Right ventricle myocardium inferior (tissue), 1 donor: ENCODE measurements at places on chromosomes 5 and 9. TPM values are rescaled to one million over a fixed set of nuclear protein-coding genes. Genes with fewer than 3 reads are reported as not detected.

GRCh38 chr5:94524841-94525697 is 93.3 kb downstream of the KIAA0825 start:
- DNase-seq, result no peak

DNA sequence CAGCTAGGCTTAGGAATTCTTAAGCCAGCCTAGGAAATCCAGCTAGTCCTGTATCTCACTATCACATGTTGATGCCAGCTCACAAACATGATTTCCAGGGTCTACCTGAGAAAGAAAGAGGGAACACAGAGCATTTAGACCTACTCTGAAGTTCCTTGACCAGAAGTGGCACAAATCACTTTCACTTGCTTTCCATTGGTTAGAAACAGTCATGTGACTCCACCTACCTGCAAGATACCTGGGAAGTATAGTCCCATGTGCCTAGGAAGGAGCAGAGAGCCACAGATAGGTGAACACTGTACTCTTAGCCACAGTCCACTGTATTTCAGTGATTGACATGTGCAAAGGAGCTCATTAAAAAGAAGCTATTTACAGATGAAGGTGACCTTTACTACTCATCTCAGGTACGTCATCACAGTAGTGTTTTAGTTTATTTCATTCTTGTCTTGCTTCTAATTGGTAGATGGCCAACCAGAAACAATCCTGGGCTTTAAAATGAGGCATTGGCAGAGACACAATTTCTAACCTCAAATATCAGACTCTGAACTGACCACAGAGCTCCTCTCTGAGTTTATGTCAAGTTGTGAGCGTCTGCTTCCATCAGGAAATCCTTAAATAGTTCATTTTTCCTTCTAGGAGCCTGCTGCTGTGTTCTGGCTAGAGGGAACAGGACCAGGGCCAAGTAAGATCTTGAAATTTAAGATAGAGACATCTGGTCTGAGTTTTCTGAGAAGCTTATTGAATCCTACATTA is 340.7 kb downstream of the TLE4 start:
- no peak for DNase-seq

GRCh38 chr9:127344368-127345000 is 52.5 kb upstream of the SLC2A8 start:
- DNase-seq, result no peak

Gene FAM78A
- total RNA-seq, result 62.9 TPM

Gene CXXC5
- 74.1 TPM for total RNA-seq

Gene OLFM1
- total RNA-seq, result 17.9 TPM

Gene HTR1A
- total RNA-seq, result not detected

DNA sequence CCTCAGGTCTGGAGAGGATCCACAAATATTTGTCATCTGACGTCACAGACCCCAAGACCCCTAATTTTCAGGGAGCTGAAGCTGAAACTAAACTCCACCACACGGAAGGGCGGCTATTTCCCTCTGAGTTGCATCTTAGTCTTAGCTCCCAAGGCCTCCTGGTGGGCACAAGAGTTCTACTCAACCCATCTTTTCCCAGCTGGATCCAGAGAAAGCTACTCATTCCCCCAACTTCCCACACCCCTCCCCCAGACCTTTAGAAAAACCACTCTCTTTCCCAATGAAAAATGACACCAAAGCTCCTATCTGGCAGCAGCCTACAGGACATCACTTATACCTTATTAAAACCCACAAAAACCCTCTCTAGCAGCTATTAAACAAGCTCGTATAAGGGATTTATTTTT is 67.1 kb upstream of the SLC1A1 start:
- no peak for DNase-seq

- DNase-seq, result peak; percentile 65
Measured at GRCh38 chr5:60993875-60994571, 49.0 kb downstream of the NDUFAF2 start.

DNA sequence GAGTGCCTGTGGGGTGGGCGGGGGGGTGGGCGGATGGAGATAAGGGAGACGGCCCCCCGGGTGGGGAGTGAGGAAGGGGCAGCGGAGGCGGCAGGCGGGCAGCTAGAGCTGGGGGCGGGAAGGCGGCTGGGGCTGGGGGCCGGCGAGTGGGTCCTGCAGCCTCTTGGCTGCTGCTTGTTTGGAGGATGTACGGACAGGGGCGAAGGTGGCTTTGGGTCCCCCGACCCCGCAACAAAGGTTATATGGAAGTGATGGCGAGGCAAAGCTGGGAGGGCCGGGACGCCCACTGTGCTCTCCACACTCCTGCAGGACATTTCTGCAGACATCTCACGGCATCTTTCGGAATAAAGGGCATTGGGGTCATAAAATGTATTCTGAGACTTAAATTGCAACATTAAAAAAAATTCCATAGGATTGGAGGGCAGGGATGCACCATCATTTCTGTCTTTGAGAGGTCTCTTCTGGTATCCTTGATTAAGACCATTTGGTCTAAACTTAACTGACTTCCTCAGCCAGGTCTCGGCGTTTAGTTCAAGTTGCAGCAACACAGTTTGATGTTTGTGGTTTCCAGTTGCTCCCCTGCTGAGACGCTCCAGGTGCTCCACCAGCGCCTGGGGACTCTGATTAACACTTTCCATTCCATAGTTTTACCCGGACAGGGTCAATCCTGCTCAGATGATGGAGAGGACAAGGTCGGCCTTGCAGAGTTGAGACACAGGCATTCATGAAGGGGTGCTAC is 101.6 kb upstream of the SSBP2 start:
- no peak for DNase-seq

GRCh38 chr5:169225830-169226356 is 75.0 kb downstream of the SLIT3 start:
- no peak for DNase-seq

DNA sequence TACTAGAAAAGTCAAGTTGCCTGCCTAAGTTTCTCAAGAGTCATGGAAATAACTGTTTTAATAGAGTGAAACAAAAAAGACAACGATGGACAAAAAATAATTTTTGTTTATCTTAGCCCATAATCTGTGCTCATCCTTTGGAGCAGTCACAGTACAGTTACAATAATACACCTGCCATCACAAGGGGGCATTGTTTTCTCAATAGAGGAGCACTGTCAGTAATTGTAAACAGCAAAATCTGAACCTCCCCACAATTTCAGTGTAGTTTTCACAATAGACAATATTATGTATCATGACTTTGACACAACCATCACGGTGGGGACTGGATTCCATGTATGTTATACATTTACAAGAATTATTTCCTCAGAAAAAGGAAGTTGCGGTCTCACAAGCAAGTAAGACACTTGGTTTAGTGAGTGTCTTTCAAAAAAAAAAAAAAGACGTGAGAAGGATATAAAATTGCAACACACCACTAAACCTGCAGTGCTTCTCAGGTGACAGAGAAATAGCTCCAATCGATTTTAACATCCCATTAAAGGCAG is 586.3 kb downstream of the PTPRD start:
- DNase-seq, result no peak

Gene CFAP77
- total RNA-seq, result 2.9 TPM

- peak; percentile 28 for DNase-seq
Measured at GRCh38 chr5:107104040-107104995, 566.4 kb downstream of the EFNA5 start.

DNA sequence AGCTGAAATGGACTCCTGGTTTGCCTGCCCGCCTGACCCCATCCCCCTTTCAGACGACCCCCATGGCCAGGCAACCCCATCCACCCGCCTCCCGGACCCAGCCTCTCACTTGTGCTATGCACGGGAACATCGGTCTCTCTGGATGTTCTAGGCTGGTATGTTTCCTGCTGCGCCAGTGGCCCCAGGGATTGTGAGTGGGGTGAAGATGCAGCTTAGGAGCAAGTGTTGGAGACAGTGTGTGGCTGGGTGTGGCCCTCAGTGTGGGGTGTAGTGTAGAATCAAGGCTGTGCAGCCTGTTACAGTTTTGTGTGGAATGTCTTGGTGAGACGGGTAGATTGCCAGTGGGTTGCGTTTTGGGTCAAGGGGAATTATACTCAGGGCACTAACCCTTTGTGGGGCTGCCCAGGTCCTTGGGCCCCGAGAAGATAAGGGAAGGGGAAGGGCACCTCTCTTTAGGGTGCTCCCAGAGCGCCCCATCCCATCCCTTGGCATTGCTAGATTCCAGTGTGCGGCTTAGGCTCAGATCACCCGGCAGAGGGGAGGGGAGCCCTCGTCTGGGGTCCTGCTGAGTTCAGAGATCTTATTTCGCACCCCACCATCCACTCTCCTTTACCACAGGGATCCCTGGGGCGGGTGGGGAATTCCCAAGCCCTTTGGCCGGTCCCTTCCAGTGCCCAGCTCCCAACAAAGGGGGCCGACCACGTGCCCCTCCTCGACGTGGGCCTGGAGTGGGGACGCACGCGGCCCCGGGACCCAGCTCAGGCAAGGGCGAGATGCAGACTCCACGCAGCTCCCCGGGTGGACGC is 4.6 kb downstream of the IER5L start:
- DNase-seq, result no peak

- no peak for DNase-seq
Measured at GRCh38 chr5:172496671-172497371, 42.5 kb upstream of the SH3PXD2B start.

- DNase-seq, result peak; percentile 92
Measured at GRCh38 chr5:78504704-78505677, 143.6 kb downstream of the LHFPL2 start.

DNA sequence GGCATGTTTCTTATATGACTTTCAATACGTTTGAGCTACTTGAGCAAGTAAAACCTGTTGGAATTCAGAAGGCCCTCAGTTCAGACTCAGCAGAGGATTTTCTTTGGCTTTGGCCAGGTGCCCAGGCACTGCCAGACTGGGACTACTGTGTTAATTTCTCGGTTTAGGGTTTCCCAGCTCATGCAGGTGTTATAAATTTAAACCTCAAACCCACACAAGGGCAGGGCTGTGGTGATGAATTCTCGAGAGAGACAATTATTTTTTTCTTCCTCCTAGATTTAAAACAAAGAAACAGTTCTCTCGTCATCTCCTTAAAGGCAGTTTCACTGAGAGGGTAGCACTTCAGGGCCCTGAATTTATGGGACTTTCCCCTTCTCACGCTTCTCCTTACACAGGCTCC is 406.0 kb upstream of the PIK3R1 start:
- DNase-seq, result no peak

DNA sequence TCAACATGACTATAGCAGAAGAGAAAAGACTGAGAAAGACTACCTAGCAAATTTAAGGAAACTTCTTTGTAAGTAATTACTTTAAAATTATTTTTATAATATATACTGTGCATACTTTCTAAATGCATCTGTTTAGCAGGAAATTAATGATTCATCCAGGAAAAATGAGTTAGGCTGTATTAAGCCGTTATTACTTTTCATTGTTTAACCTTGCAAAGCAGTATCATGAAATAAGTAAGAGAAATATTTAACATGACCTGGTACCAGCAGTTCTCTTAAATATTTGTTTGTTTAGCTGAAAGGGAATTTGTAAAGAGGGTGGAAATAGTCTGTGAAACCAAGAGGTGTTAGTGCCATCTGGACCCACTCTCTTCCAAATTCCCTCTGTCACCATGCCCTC is 175.0 kb downstream of the GNAQ start:
- DNase-seq, result no peak

DNA sequence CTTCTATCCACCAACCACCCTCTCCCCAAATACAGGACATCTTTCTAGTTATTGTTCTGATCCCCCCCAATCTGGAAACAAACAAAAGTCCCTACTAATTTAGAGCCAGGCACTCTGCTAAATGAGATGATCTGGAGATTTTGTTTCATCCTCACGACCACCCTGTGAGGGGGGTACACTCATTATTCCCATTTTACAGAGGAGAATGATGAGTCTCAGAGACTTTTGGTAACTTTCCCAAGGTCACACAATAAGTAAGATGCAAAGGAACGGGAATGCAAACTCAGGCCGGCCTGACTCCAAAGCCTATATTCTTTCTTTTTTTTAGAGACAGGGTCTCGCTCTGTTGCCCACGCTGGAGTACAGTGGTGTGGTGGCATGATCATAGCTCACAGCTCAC is 9.4 kb downstream of the PDGFRB start:
- no peak for DNase-seq
